ENCODE measurements at places on chromosomes 2 and 18.

DNA sequence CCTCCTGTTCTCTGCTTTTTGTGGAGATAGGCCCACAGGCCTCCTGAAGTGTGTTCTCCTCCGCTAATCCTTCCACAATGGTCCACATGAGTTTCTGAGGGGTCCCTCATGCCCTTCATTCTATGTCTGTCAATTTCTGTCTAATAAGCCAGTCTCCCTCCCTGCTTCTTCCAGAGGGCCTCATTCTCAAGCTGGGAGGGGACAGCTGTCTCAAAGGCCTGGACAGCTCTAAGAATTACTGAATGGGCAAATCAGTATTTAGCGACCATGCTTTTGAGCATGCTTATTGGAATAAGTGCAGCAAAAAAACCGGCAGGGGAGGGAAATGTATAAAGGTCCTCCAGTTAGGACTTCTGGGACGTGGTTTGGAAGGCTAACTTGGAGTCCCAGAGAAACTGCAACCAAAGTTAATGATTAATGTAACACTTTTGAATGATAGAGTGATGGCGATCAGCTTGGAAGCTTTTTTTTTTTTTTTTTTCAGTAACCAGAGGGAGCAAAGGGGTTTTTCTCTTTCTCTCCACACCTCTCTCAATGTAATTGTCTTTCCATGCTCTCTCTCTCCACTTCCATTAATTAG is 890.7 kb upstream of the POU3F3 start:
- no peak for DNase-seq

DNA sequence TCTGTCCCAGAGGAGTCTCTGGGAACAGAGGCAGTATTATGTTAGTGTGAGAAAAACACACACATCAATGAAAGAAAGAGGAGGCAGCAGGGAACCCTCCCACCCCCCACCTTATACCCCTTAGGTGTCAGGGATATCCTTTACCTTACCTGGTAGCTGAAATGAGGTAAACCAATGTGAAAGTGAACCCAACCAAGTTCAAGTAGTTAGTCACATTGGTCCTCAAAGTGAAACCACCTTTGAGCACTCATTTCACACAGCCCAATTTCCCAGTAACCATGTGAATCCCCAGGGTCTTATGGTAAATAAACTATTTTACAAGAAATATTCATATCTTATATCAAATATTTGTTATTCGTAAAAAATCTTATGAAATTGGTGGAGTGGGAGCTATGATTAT is 377.8 kb downstream of the LRATD1 start:
- DNase-seq, result no peak

- no peak for DNase-seq
Measured at GRCh38 chr2:239162976-239163687, 237.7 kb downstream of the HDAC4 start.

GRCh38 chr2:101116841-101117552 is 34.2 kb downstream of the TBC1D8 start:
- no peak for DNase-seq

DNA sequence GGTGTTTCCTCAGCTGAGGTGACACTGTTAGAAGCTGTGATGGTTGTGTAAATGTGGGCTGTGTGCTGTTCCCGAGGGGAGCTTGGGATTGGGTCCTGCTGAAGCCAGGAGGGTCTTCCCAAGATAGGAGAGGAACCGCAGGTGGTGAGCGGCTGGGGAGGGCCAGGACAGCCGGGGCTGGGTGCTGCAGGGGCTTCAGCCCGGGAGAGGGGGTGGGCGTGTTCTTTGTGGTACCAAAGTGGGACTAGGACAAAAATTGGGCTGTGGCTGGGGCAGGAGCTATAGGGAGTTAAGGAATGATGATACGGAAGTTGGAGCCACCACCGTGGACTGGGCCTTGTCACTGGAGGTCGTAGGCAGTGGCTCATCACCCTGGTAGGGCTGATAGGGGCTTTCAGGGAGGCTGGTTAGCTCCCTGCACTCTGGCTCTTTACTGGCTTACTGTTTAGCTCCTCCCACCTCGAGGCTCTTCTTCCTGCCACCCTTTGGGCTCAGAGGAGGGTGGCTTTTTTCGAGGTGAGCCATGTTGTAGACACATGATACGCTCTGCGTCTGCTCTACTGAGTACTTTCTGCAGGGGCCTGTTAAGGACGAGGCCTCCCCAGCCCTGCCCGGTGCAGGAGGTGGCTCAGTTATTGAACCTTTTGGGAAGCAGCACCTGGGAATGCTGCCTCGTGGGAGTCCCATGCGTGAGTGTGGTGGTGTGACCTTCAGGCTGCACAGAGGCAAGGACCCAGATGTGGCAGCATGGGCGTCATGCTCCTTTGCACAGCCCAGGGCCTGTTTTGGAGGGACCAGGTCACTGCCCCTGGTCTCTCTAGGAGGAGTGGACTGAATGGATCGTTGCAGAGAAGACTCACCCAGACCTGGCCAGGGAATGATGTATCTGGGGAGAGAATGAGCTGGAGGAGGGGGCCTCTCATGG is 21.6 kb downstream of the ASB1 start:
- no peak for DNase-seq

- no peak for DNase-seq
Measured at GRCh38 chr2:191959209-191959608, 112.3 kb upstream of the CAVIN2 start.

- no peak for DNase-seq
Measured at GRCh38 chr2:215985257-215985656, 28.1 kb downstream of the MREG start.

- no peak for DNase-seq
Measured at GRCh38 chr18:11689669-11690565, 853 bp downstream of the GNAL start.

- no peak for DNase-seq
Measured at GRCh38 chr2:78811955-78812610, 213.4 kb upstream of the REG3G start.

GRCh38 chr2:196479350-196479749 is 160.2 kb upstream of the CCDC150 start:
- DNase-seq, result no peak

GRCh38 chr18:46677611-46678010 is 20.6 kb upstream of the LOXHD1 start:
- no peak for DNase-seq

DNA sequence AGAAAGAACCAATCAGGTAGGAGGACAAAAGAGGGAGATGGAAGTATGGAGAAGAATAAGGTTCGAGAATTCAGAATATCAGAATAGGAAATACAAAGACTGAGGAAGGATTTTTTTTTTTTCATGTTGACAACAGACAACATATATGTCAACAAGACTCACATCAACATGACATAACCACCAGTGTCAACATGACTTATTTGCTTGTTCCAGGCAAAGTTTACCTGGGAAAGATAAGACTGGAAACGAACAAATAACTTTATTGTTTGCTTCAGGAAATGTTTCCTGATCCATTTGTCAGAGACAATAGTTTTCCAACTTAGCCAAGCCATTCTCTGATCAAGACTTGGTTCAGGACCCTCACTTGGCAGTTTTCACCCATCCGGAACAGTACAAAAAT is 321.9 kb upstream of the NETO1 start:
- no peak for DNase-seq

GRCh38 chr2:176834226-176834625 is 378.4 kb upstream of the HNRNPA3 start:
- no peak for DNase-seq

DNA sequence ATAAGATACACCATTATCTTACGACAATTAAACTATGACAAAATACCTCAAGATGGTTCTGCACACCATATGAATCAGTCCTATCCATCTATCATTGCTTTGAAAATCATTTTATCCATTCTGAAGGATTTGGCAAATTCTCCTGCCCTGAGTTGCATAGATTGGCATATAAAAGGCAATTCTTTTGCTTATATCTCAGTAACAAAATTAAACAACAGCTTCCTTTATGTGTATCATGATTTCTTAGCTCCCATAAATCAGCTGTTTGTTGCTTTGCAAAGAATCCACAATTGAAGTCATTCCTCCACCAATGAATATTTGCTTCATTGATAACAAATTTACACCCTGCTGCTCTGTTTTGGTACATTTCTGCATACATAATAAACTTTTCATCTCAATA is 61.7 kb downstream of the ITGB6 start:
- no peak for DNase-seq

- peak; percentile 30 for DNase-seq
Measured at GRCh38 chr2:127185093-127185492, 35.0 kb downstream of the CYP27C1 start.

DNA sequence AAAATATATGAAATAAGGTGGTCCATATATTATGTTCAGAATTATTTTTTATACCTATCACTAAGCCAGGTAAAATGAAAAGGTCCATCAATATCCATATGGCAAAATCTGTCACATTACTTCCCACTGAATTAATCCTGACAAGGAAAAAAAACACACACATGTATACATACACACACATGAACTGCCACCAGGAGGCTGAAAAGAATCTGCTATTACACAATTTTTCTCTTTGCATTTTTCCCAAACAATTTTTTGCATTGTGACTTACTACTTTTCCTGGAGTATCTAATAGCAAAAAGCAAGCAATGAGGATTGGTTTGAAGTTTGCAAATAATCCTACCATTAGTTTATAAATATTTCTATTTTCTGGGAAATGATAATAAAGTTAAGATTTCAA is 128.2 kb upstream of the CD226 start:
- no peak for DNase-seq

GRCh38 chr2:215830304-215830703 is 183.0 kb downstream of the MREG start:
- DNase-seq, result no peak
